Bronchial epithelial cell (primary cell): ENCODE measurements at places on chromosomes 1 and 21.

GRCh38 chr1:230160957-230161771, 94.1 kb downstream of the GALNT2 start:
- peak; percentile 80 for DNase-seq

DNA sequence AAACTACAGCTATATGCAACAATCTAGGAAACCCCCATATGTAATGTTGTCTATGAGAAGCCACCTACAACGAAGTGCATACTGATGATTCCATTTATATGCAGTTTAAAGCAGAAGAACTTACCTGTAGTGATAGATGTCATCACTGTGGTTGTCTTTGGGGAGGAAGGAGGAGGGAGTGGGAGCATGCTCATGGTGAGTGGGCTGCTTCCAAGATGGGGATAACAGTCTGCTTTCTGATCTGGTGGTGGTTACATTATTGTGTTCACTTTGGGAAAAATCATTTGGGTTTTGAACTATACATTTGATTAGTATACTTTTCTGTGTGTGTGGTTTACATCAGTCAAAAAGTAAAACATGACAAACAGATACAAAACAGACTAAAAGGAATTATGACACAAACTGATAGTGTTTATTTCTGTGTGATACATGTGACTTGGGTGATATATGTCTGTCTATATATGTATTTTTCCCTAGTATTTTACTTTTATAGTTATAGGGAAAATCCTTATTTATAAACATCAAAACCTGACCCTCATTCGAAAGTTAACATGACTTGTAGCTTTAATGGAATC, 184.7 kb downstream of the VPS13D start:
- no peak for DNase-seq

GRCh38 chr21:32795802-32796559, 24.4 kb upstream of the PAXBP1 start:
- DNase-seq = no peak

DNA sequence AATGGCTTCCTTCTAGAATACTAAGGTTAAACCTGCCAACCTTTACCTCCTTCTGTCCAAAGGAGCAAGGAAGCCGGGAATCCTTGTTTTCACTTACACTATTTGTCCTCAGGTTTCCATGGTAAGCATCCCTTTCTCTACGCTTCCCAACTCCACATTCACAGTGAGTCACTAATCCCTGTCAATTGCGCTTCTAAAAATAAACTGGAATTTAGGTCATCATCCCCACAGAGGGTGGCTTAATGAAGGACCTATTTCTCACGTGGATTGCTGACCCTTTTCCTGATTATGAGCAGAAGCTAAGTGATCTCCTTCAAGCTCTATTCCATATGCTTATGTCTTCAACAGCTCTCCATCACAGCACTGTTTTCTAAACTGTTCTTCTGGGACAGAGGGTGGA, 39.9 kb upstream of the ABCA4 start:
- peak; percentile 51 for DNase-seq

GRCh38 chr1:30449428-30450147, 273.8 kb downstream of the MATN1 start:
- no peak for DNase-seq

DNA sequence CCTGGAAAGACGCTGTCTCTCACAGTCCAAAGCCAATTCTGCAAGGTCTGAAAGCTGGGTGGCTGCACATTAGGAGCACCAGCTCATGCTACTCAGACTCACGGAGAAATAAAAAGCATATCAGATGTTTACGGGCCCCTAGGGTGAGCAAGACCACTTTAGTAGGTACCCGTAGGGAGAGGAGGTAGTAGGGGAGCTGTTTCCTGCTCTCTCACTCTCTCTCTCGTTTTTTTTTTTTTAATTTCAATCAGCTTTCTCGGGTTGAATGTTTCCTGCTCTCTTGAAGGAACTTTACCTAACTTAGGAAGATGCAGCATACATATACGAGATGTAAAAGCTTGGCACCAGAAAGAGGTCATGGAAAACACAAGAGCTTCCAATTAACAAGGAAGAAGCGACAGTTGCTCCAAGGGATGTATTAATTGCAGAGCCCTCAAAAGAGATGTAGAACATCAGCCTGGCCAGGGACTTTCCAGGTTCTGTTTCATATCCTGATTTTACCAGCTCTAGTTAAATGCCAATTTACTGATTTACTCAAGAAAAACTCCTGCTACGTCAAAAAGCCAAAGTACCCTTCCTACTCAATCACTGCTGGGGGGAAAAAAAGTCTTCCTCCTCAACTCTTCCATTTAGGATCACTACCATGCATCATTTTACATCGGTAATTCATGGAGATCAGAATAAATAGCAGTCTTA, 3.1 kb downstream of the LORICRIN start:
- no peak for DNase-seq

GRCh38 chr1:30318864-30319718, 404.3 kb downstream of the MATN1 start:
- no peak for DNase-seq

GRCh38 chr1:9849691-9850441, 26.1 kb upstream of the CLSTN1 start:
- no peak for DNase-seq

- no peak for DNase-seq
Measured at GRCh38 chr1:11740258-11741192, 4.6 kb downstream of the AGTRAP start.

DNA sequence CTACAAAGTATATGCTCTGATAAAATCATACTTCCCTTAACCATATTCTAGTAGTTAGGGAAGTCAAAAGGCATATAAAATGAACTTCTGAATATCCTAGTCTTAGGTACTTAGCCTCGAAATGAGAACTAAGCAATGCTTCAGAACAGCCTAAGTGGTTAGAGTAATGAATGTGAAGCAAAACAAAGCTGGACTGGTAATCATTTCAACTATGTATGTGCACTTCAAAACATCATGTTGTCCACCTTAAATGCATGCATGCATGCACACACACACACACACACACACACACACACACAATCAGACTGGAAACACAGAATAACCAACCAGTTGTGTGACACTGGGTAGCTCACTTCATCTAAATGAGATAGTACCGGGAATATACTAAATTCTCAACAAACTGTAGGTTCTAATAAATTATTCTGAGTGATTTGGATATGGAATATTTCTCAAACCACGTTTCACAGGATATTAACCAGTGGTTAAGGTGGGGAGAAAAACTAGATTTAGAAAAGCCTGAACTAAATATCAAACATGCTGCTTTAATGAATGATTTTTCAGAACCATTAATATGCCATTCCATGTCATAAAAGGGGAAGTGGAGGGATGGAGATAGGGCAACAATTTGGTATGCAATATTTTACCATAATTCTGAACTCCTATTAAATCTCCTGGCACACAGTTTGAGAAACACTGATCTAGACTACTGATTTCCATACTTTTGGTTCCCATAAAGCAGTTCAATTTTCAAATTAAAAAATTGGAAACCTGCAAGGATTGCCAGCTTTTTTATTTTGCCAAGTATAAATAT, 19.5 kb downstream of the RNF115 start:
- DNase-seq = no peak
